Stimulated activated CD8-positive, alpha-beta memory T cell treated with anti-CD3 and anti-CD28 coated beads, Interleukin-2, amount 100 ng/mL, for 1 hour (primary cell): ENCODE measurements at places on chromosomes 2 and 18.

GRCh38 chr2:14932285-14932684, 299.8 kb downstream of the LRATD1 start:
- DNase-seq, result no peak

DNA sequence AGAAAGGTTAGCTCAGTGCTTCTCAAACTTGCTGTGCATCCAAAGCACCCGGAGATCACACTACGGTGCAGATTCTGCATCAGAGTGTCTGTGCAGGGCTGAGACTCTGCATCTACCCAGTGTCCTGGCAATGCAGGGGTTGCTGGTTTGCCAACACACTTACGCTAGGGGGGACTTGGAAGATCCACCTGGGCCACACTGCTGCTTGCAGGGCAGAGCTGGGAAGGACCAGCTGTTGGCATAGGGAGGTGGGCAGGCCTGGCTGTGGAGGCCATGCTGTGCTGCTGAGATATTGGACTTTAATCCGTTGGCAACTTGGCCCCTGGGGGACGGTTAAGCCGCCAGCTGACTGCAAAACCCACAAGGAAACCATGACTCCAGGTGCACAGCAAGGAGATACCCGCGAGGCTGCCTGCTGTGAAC, 397.6 kb upstream of the HS6ST1 start:
- no peak for DNase-seq

DNA sequence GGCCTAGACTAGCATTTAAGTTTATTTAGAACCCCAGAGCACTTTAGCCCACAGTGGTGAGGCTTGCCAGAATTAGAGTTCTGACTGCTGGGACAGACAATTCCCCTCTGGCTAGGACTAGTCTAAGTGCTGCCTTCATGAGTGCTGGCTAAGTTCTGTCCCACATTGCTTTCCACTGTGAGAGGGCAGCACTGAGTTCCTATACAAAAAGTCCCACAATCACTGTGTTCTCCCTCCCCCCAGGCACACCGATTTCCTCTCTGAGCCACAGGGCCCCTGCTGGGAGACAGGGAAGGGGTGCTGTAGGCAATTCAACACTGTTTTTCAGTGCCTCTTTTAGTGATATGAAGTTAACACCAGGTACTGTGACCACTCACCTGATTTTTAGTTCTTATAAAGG, 310.9 kb downstream of the DLGAP1 start:
- DNase-seq, result no peak

DNA sequence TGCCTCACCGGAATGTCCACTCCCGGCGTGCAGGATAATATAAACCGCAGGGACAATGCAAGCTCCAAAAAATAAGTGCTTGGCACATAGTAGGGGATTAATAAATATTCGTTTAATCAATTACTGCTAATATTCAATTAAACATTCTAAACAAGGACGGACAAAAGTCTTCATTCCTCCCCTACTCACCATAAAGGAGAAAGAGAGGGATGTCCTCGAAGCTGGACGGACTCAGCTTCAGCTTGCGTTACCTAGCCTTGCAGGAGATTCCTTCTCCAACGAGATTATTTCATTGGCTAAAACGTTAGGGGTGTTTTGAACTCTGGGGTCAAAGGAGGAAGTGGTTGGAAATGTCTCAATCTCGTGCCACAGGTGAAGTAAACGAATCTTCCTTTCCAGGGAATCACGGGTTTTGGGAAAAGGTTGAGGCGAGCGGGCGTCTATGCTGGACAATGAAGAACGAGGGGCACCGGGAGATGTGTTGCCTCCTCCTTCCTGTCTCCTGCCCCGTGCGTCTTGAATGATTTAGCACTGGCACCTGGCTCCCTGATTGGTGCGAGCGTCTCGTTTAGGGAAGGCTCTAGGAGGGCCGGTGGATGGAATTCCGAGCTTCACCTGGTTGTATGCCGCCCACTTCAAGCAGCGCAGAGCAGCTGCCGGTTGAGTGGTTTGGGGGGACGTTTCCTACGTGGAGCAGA, 2.0 kb upstream of the GAD1 start:
- no peak for DNase-seq

DNA sequence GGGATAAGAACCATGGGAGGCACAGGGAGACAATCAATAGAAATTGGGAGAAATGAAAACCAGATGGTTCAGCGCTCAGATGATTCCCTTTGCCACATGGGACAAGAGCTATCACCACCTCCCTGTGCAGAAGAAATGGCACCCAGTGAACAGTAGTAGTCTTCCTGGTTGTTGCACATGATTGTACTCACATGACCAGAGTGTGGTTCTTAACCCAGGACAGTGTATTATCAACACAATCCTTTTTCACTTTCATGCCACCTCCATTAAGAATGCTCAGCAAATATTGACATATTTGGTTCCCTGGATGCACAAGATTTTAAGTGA, 149.0 kb upstream of the SH3BP4 start:
- no peak for DNase-seq
